Colonic mucosa (tissue), 4 donors: ENCODE measurements at places on chromosomes 1 and 21.

- DNase-seq, result no peak
Measured at GRCh38 chr1:169604781-169605560, 18.7 kb upstream of the F5 start.

GRCh38 chr1:119868176-119868575, 28.1 kb downstream of the ADAM30 start:
- no peak for DNase-seq

GRCh38 chr21:46284077-46284644, 1.2 kb downstream of the MCM3AP start:
- DNase-seq, result peak; percentile 50

DNA sequence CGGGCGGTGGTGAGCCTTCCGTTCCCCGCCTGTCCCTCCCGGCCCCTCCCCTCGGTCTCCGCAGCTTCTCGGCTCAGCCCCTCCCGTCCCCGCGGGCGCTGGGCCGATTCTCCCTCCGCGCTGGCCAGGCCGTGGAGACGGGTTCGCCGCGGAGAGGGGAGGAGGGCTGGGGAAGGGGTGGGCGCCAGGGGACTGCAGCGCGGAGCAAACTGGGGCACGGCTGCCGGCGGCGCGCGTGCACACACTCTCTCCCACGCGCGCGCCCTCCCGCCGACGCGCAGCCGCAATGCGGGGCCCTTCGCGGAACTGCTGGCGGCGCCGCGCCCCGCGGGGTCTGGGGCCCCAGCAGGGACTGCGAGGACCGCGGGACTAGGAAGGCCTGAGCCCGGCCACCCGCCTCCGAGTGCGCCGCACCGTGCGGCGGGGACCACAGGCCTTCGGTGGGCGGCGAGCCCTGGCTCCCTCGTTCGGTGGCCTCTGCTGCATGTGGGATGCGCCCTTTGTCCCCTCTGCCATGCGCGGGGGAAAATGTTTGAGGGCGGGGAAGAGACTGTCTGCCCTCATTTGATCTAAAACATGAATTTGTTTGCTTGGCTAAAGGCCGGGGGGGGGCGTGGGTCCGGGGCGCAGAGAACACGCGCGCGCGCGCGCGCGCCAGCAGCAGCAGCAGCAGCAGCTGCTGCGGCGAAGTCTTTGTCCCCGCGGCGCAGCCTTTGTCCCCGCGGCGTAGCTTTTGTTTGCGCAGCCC, 90.7 kb upstream of the VAMP3 start:
- DNase-seq, result peak; percentile 58

GRCh38 chr1:167301355-167301754, 80.7 kb downstream of the POU2F1 start:
- no peak for DNase-seq

GRCh38 chr1:67294836-67295617, 12.6 kb upstream of the IL12RB2 start:
- DNase-seq, result no peak

DNA sequence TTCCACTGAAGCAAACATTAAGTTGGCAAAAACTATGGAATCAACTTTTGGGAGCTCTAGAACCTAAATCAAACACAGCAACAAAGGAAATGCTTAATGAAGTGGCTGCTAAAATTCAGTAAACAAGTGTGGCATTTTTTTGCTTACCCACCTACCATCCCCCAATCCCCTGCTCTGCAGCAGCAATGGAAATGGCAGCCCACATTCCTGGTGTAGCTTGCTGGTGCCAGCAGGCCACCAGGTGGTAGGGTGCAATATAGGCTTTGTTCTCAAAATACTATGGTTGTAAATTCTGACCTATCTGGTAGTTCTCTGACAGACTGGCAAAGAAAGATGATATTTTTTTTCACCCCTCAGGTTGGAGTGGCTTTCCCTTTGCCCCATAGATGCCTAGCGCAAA, 42.8 kb downstream of the SHCBP1L start:
- DNase-seq, result no peak

DNA sequence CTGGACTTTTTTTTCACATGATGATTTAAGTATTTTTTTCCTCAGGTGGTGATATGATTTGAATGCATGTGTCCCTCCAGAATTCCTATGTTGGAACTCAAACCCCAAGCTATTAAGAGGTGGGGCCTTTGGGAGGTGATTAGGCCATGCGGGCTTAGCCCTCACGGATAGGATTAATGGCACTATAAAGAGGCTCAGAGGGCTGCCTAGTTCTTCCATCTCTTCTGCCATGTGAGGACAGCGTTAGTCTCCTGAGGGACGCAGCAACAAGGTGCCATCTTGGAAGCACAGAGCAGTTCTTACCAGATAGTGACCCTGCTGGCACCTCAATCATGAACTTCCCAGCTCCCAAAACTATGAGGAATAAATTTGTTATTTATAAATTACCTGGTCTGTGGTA, 18.3 kb upstream of the RBBP5 start:
- no peak for DNase-seq

DNA sequence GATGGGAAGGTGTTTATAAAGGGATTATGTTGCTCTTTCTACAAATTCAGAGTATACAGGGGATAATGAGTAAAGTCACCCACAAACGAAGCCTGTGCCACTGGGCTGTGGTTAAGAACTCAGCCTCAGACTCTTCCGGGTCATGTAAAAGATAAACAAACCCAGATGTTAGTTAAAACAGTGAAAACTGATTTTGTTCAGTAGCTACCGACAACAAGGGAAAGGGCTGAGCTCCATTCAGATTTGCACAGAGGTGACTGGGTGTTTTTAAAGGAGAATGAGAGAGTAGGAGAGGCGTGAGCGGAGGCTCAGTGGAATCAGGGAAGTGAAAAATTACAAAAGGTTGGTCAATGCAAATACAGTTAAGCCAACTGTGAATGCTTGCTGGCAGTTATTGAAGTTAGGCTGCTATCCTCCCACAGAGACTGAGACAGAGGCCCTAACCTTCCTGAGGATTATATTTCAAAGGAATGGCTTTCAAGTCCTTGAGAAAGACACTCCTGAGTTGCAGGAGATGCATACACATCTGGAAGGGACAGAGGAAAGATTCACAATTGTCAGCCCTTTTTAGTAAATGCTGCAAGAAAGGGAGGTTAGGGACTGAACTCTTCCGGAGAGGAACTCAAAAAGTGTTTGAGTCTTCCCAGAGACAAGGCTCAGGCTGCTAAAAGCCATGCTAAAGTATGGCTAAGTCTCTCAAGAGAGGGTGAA, 29.9 kb upstream of the SAMD13 start:
- DNase-seq, result peak; percentile 51

GRCh38 chr1:221363039-221363438, 378.9 kb downstream of the DUSP10 start:
- no peak for DNase-seq

- no peak for DNase-seq
Measured at GRCh38 chr1:175866776-175867175, 123.4 kb upstream of the TNR start.

DNA sequence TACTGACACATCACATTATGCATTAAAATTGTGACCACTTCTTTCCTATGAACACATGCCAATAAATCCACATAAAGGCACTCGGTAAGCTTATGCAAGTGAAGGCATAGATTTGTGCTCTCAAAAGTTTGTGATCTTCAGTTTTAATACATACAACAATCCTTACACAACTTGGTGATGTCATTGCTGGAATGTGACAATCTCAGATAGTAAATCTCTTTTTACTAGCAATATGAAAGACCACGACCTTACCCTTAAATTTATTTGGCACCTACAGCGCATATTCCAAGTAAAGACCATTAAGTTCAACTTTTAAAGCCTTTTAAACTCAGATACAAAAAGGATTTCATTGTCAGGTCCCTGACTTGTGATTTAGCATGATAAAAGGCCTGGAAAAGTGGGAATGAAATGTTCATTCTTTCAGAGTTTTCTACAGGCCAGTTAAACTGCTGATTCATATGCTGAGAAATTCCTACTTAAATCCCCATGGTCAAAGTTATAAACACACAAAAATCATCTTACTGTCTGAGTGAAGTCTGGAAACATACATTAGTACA, 157.4 kb downstream of the SIPA1L2 start:
- no peak for DNase-seq

- DNase-seq, result peak; percentile 89
Measured at GRCh38 chr1:202860744-202861419, 28.1 kb downstream of the RABIF start.
